Mammary epithelial cell (primary cell): ENCODE measurements at places on chromosomes 12 and 14.

GRCh38 chr14:23381871-23382270 lies 5.0 kb downstream of the CMTM5 start:
- DNase-seq: no peak

DNA sequence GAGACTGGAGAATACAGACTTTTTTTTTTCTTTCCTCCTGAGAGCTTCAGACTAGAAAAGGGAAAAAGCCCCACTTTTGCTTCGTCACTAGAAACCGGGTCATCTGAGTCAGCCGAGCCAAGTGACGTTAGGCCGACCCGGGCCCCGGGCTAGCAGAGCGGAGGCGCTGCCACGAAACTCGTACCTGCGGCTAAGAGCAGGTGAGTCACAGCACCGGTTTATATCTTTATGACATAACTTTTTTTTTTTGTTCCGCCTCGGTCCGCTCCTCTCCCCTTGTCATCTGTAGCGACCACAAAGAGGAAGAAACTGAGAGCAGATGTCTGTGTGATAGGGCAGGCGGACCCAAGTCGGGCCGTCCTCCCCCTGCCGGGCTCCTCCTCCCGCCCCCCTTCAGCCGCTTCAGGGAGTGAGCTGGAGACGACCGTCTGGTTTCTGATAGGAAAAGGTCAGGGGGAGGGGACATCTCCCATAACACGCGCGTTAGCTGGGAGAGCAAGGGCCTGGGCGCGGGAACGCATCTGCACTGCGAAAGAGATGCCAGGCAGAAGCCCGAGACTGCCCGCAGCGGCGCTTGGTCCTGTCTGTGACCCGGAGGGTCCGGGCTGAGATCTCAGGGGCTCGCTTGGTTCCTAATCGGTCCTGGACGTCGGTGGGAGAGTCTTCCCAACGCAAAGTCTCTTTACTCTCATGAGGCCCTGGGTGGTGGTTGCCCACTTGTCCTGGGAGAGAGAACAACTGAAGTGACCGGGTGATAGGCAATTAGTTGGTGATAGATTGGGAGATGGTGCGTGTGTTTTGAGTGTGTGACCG lies 586 bp downstream of the TTC6 start:
- DNase-seq: peak; percentile 97

- DNase-seq: no peak
Measured at GRCh38 chr14:95359994-95360826, 40.5 kb upstream of the CLMN start.

DNA sequence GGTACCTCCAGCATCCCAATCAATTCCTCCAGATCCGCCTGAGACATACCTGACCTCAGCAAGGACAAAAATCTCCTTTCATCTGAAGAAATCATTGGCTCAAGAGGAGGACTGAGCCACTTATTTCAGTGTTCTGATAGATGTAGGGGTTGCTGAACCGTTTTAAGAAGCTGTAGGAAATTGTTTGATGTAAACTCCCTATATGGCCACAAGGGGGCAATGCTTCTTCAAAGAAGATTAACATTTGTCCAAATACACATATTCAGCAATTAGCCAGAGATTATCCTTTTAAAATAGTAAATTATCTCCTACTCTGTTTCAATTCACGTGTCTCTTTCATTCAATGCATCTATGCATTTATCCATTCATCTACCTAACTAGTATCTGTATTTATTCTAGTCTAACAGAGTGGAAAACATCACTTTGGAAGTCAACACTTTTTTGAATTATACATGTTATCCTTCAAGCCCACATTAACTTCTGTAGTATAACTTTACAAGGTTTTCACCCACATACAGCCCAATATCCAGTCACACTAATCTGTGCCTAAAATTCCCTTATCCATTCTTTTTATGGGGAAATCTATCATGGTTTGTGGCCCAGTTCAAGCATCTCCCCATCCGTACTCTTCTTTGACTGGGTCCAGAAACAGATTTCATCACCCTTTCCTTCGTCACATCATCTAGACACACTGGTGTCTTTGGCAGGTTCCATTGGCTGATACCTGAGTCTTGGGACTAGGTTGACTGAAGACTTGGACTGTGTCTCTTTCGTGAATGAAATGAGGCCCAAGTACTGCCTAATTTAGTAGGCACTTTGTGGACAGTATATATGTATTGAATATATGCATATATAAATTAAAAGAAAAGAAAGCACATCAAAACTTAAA lies 411.0 kb upstream of the OR4E1 start:
- peak; percentile 39 for DNase-seq

DNA sequence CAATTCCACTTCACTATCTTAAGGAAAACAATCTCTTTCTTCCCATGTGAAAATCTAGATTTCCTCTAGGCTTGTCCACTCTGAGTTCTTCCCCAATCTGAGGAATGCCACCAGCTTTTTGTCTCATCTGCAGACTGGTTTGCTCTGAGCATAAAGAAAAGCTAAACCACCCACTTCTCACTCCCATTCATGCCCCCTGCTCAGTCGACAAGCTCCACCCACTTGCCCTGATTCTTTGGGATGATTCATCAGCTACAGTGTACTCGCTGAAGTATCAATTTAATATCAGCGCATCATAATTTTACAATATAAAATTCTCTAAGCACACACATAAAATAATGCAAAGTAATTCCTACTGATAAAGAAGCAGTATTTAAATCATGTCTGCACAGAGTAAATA lies 209.1 kb downstream of the GRIN2B start:
- DNase-seq: no peak

GRCh38 chr12:66901138-66901932 lies 222.5 kb upstream of the GRIP1 start:
- peak; percentile 24 for DNase-seq

DNA sequence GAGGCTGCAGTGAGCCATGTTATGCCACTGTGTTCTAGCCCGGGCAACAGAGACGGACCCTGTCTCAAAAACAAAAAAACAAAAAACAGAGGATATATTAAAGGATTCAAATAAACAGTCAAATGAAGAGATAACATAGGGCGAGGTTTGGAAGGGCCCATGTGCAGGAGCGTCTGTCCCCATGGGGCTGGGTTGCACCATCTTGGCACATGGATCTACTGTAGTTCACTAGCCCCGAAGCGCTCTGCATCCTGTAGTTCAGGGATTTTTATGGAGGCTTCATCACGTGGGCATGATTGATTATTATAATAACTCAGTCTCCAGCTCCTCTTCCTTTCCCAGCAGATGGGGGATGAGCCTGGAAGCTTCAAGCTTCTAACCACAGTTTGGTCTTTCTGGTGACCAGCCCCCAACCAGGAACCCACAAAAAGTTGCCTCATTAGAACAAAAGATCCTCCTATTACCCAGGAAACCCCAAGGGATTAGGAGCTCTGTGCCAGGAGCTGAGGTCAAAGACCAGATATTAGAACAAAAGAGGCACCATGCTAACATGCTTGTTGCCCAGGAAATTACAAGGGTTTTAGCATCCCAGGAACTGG lies 59.9 kb downstream of the HCAR2 start:
- DNase-seq: no peak

GRCh38 chr12:857611-858010 lies 91.9 kb downstream of the RAD52 start:
- DNase-seq: peak; percentile 83

GRCh38 chr14:93096691-93097322 lies 18.9 kb downstream of the ITPK1 start:
- no peak for DNase-seq

DNA sequence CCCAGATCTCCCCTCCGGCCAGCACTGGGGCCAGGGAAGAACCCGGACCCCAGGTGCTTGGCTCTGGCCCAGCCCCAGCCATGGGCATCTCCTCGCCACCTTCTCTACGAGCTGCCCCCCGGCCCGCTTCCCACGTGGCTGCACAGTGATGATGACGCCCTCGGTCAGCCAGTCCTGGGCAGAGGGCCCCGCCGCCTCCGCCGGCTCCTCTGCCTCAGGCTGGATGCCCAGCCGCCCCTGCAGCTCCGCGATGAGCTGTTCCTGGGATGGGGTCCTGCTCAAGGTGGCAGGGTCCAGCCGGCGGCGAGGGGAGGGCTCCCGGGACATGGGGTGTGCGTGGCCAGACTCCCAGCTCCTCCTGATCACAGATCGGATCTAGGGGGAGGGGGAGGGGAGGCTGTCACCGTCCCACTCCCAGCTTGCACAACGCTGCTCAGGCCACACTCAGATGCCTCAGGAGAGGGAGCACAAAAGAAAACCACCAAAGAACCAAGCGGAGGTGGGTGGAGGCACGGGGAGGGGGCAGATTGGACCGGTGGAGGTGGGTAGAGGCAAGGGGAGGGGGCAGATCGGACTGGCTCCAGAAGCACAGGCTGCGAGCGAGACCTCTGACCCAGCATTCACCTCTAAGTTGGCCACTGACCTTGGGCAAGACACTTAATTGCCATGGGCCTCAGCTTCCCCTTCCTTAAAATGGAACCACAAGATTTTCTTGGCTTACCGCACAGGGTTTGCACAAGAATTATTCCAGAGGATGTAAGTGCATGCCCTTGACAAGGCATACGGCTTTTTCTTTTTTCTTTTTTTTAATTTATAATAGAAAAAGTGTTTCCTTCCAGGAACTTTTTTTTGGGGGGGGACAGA lies 16.1 kb upstream of the RPLP0 start:
- no peak for DNase-seq

- peak; percentile 57 for DNase-seq
Measured at GRCh38 chr14:103619057-103619456, 10.0 kb upstream of the KLC1 start.

- no peak for DNase-seq
Measured at GRCh38 chr14:101715210-101716076, 46.1 kb upstream of the PPP2R5C start.
